ENCODE measurements at places on chromosomes 3 and 15.

GRCh38 chr3:44418549-44418948, 58.9 kb downstream of the ZNF445 start:
- DNase-seq = no peak

DNA sequence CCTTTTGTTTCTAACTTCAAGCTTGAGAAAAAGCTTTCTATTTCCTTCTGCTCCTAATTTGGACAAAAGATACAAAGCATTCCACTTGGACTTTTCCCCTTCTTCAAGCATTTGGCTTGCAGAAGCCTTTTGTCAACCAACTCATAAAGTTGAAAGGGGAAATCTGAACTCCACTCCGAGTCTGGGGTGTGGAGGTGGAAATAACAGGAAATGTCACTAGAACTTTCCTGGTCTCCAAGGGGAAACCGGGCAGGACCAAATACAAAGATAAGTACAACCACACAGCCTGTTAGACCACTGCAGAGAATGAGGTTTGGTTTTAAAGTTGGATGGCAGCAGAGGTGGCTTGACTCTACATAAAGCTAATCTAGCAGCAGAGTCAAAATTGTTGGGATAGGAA, 4.2 kb upstream of the C3orf80 start:
- no peak for DNase-seq

GRCh38 chr3:119695480-119695879, 7.3 kb upstream of the CFAP91 start:
- peak; percentile 25 for DNase-seq

- DNase-seq = peak; percentile 13
Measured at GRCh38 chr3:187630404-187630803, 39.8 kb downstream of the SST start.

GRCh38 chr3:44989636-44990373, 13.8 kb downstream of the EXOSC7 start:
- DNase-seq = no peak
